ENCODE measurements at places on chromosomes 3 and 15.

- DNase-seq = no peak
Measured at GRCh38 chr15:67998599-67999133, 55.4 kb upstream of the PIAS1 start.

DNA sequence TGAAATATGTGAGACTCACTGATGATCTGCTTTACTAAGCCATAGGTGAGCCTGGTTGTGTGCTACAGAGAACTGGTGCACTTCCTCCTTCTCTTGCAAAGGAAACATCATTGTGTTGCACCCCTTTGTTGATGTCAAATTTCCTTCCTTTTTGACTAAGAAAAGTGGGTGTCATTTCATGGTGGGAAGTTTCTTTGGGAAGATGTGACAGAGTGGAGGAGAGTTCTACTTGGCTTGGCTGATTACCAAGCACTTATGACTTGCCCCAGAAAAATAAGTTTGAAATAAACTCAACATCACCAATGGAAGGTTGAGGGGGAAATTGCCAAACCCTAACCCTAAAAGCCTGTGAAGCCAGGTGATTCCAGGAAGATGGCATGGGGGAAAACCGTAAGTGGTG, 53.5 kb upstream of the KIF23 start:
- DNase-seq = no peak

DNA sequence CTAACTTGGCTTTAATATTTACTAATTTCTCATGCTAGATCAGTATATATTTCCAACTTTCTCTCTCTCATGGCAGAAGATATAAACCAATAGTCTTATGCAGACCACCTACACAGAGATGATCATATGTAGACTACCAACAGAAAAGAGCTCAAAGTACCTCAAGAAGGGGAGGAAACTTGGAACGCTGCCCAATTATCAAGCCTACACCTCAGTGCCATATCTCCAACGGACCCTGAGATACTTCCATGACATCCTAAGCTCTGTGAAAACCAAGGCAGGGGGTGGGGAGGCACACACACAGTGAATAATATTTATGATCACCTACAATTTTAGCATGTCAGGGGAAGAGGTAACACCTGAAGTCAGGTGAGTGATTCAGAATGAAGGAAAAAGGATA, 100.6 kb downstream of the STAG1 start:
- no peak for DNase-seq

DNA sequence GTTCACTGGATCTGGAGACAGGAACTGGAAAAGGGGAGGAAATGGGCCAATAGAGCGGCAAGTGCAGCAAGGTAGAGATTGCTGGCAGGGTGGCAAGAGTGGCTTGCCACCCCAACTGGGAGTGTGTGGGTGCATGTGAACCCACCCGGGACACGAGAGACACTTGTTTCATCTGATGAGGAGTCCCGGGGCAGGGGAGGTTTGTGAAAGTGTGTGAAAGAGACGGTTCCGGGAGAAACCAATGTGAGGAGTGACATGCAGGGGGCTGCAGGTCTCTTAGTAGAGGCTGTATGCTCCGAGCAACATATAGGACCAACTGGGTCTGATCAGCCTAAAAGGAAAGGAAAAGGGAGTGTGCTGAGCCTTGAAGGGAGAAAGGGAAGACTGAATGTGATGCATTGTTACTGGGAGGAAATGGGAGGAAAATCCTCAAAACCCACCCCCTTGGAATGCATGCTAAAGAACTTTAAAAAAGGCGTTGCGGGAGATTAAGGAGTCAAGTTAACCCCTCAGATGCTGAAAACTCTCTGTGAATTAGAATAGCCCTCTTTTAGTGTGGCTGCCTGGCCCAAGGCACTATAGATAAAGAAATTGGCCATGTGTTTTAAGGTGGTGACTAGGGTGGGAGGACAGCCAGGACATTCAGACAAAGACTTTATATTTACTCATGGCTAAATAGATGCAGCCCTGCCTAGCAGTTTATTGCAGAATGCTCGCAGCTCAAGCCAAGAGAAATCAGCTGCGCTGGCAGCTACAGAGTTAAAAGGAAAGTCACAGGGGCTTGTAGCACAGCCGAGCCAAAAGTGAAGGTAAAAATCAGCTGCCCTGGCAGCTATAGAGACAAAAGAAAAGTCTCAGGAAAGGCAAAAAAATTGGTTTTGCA, 9.1 kb upstream of the SLC9C1 start:
- no peak for DNase-seq

- DNase-seq = no peak
Measured at GRCh38 chr3:45795882-45796765, at the start of gene SLC6A20. TSS of gene SLC6A20 (minus strand) at chr3:45796536. CDS start at chr3:45796419, 117 bp downstream.

DNA sequence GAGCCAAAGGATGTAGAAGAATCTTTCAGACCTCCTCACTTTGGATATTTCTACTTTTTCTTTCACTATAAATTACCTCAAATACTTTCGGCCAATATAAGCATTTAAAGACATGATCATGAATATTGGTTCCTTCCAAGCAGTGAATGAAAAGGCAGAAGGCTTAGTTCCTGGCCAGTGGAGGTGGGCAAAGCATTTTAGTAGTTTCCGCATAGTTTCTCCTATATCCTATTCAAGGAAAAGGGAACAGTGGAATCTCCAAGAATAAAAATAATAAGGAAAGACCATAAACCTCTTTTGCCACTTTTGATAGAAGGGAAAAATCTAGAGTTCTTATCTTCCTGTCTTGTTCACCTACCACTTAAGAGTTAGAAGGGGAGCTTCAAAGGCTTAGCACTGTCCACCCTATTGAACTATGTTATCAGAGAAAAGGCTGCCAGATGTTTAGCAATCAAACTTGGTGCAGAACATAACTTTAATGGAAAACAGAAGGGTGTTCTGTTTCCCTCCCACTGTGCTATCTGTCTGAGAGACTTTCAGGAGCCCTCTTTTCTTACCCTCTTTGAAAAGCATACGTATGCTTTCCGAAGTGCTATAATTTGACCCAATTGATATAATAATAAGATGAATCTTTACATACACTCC, 155.6 kb upstream of the DPH6 start:
- DNase-seq = no peak

GRCh38 chr15:44194323-44195150, 534 bp downstream of the FRMD5 start:
- peak; percentile 63 for DNase-seq

Data from heart left ventricle (tissue), 16 donors.